ENCODE measurements at places on chromosomes 5 and 9. TPM values are rescaled to one million over a fixed set of nuclear protein-coding genes. Genes with fewer than 3 reads are reported as not detected.

DNA sequence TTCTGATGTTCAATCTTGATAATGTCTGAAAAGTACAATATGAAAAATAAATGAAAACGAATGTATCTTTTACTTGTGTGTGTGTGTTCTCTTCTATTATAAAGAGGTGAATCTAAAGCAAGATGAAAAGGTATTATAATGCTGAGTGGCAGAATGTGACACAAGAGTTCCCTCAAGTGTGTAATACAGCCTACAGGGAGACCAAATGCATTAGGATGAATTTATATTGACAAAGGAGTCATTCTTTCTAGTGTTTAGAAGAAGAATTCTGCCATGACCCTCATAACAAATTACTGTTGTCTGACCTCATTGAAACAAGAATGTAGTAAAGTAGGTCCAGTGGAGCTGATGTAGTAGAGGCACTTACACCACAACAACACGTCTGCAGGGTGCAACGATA is 1119.0 kb upstream of the CDH10 start:
- no peak for DNase-seq

GRCh38 chr9:36772449-36773403 is 200.0 kb downstream of the MELK start:
- no peak for DNase-seq

GRCh38 chr5:135481387-135481786 is 29.2 kb upstream of the TIFAB start:
- no peak for DNase-seq

- no peak for DNase-seq
Measured at GRCh38 chr5:82257247-82257646, 20.9 kb downstream of the RPS23 start.

- DNase-seq, result no peak
Measured at GRCh38 chr9:4328723-4329122, 28.9 kb upstream of the GLIS3 start.

- no peak for DNase-seq
Measured at GRCh38 chr5:160082614-160083500, 36.4 kb downstream of the PWWP2A start.

DNA sequence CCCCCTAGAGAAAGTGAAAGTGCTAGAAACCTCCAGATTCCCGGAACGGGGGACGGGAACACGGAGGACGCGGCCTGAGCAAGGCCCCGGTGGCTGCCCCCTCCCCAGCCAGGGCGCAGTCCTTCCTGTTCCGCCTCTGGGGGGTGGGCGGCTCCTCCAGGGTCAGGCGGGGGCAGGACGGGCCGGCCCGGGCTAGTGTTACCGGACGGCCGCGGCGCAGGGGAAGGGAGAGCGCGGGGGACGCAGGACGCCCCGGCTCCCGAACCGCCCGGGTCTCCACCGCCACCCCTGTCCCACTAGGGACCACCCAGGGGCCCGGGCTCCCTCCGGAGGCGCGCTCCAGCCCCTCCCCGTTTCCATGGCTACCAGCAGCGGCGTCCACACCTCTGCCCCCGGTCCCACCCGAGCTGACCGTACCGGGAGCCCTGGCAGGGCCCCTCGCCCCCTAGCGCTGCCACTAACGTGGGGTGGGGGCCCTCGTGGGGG is 579 bp downstream of the SLC12A7 start:
- no peak for DNase-seq

DNA sequence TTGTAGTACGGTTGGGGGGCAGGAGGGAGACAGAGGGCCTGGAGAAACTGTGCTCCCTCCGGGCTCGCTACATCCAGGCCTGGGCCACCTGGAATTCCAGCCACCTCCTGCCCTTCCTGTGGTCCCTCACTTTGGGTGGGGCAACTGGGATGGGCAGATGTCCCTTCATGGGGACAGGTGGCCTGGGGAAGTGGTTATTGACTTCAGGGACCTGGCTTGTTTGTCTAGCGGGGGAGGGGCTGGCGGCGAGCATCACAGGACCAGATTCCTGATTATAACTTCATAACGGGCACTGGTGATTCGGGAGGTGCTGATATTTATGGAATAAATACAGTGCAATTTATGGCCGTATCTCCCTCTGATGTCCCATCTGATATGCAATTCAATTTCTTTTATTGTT is 20.1 kb upstream of the LAMC3 start:
- no peak for DNase-seq

DNA sequence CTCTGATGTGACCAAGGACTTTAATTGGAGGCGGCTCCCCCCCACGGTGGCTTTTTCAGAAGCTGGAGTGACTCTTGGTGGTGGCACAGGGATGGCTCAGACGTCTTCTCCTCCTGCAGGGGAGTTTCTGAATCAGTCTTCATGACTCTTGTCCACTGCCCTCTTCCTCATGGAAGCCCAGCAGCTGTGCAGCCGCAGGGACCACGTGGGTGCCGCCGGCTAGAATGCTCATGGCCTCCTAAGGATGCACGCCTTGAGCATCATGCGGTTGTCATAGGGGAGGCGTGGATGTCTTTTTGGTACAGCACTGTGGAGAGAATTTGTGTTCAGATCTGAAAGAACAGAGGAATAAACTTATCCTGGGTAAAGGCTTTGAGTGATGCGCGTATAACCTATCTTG is 1.3 kb downstream of the TEX53 start:
- no peak for DNase-seq

- DNase-seq, result no peak
Measured at GRCh38 chr5:74665816-74666215, 19.2 kb upstream of the HEXB start.

- no peak for DNase-seq
Measured at GRCh38 chr9:78502566-78502965, 205.6 kb downstream of the PSAT1 start.

DNA sequence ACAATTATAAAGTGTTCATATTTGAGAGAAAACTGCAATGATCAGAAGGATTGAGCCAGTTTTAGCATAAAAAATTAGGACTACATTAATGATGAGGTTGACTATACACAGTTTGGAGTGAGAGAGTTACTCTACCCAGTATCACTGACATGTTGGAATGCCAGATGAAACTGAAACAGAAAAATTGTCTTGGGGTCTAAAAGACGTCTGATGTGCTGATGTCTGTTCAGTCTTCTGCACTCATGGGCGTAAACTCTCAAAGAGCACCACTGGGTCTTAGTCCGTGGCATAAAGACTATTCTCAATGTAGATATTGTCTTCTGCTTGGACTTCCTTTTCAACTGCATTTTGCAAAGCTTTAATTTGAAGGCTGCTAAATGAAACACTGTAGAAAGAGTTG is 29.5 kb downstream of the HAVCR1 start:
- DNase-seq, result no peak

DNA sequence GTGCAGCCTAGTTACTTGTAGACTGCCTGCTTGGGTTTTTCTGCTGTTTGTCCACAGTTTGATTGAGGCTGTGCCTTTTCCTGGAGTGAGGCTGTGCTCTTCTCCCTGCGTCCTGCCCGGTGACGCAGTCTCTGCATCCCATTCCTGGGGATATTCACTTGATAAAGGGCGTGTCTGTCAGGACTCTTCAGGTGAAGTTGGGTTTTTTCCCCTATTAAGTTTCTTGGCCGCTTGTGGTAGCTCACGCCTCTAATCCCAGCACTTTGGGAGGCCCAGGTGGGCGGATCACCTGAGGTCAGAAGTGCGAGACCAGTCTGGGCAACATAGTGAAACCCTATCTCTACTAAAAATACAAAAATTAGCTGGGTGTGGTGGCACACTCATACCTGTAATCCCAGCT is 50.0 kb upstream of the SUSD3 start:
- no peak for DNase-seq

DNA sequence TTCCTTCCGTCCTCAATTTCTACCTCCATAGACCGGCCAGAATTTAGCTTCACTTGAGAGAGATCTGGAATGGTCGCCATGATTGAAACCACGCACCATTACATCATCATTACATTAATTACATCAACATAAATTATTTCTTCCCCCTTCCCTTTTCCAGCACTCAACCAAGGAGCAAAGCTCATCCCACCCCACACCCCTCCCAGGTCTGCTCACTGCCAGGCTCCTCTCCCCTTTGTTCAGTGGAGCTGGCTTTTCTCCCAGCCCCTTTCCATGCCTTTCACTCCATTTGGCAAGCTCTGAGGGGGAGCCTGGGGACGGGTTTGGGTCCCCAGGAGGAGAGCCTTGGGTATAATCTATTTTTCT is 8.4 kb downstream of the RACK1 start:
- DNase-seq, result no peak

GRCh38 chr5:177087398-177088005 is 787 bp downstream of the FGFR4 start:
- DNase-seq, result no peak

DNA sequence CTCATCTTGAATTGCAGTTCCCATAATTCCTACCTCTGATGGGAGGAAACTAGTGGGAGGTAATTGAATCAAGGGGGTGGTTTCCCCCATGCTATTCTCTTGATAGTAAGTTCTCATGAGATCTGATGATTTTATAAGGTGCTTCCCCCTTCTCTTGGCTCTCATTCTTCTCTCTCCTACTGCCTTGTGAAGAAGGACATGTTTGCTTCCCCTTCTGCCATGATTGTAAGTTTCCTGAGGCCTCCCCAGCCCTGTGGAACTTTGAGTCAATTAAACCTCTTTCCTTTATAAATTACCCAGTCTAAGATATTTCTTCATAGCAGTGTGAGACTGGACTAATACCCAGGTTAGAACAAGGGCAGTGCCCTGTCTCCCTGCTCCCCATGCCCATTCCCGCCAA is 7.5 kb upstream of the TRIO start:
- DNase-seq, result no peak

- no peak for DNase-seq
Measured at GRCh38 chr5:135034236-135034962, 371 bp upstream of the PITX1 start.

DNA sequence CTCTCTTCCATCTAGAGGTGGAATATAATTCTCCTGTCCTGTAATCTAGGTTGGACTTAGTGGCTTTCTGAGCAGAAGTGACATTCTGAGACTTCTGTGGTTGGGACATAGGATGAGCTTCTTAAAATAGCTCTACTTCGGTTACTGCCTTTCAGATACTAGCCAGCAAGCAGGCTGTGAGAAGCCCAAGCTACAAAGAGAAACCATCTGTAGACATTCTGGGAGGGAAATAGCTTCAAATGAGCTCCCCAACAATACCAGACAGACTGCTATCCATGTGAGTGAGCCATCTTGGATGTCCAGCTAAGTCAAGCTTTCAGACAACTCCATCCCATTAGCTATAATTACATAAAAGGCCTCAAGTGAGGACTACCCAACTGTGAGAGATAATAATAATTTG is 568.9 kb downstream of the DMRTA1 start:
- no peak for DNase-seq

DNA sequence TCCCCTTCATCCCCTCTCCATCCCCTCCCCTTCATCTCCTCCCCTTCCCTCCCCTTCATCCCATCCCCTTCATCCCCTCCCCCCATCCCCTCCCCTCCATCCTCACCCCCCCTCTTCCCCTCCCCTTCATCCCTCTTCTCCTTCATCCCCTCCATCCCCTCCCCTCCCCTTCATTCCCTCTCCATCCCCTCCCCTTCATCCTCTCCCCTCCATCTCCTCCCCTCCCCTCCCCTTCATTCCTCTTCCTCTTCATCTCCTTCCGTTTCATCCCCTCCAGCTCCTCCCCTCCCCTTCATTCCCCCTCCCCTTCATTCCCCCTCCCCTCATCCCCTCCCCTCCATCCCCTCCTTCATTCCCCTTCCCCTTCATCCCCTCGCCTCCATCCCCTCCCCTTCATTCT is 40.1 kb downstream of the TARS1 start:
- DNase-seq, result no peak

- DNase-seq, result no peak
Measured at GRCh38 chr5:7827610-7828009, 23.3 kb downstream of the CFAP90 start.

- no peak for DNase-seq
Measured at GRCh38 chr5:41482715-41483114, 27.7 kb downstream of the PLCXD3 start.

DNA sequence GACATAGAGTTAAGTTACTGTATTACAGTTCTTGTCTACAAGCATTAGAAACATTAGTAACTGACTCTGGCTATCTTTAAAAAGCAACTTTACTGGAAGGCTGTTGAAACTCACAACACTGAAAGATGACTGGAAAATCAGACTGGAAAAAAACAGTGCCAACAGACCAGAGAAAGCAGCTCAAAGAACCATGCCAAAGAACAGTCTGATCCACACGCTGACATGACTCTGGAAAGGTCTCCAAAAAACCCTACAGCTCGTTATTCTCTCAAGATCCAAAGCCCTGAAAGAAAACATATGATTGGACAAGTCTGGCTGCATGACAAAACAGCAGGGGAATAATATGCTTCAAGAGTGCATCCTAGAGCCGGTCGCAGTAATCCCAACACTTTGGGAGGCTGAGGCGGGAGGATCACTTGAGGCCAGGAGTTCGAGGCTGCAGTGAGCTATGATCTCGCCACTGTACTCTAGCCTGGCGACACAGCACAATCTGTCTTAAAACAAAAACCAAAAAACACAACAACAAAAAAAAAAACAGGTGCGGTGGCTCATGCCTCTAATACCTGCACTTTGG is 5.6 kb downstream of the GOLPH3 start:
- DNase-seq, result no peak

- DNase-seq, result no peak
Measured at GRCh38 chr5:37601163-37601562, 222.0 kb downstream of the WDR70 start.

DNA sequence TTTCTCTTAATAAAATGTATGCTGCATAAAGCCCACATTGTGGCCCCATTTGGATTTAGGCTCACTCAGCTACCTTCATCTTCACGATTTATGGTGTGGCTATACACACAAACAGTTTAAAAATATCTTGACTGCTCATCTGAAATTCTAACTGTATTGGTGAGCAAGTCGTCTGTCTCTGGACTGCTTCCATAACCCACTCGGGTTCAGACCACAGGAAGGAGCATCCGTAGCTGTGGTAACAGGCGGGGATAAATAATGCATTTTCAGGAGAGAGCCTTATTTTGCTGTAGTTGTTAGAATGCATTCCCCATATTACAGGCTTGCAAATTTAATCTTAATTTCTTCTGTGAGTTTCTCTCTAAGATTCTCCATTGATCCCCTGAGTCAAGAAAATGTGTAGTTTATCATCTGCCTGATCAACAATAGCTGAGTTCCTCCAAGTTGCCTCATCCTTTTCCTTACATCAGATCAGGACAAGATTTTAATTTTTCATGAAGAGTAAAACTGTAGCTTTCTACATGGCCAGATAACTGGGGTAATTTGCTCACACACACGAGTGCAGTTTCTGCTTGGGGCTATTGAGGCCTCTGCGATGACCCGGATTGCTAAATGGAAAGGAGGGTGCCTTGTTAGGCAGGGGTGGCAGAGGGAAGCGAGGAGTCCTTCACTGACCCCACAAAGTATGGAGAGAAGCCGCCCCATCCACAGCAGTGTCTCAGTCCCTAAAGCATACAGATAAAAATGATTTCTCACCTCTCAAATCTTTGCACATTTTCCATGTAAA is 133.9 kb downstream of the FSTL4 start:
- DNase-seq, result peak; percentile 56

- DNase-seq, result no peak
Measured at GRCh38 chr9:38390851-38391250, 1.7 kb upstream of the ALDH1B1 start.

GRCh38 chr5:178516504-178517235 is 73.5 kb downstream of the COL23A1 start:
- DNase-seq, result no peak

Gene LHFPL2
- 11.1 TPM for total RNA-seq

Gene CTSV
- total RNA-seq, result 208 TPM

Gene RANBP6
- total RNA-seq, result 16.5 TPM

Gene ST8SIA4
- 0.72 TPM for total RNA-seq

Gene WDR38
- total RNA-seq, result not detected

Gene LHX3
- 0.42 TPM for total RNA-seq

Gene CDKN2B-AS1
- 0.49 TPM for total RNA-seq

Gene OR1J2
- total RNA-seq, result not detected

Gene EPB41L4B
- total RNA-seq, result 26.8 TPM

Gene SPINK4
- total RNA-seq, result not detected

Measured in lower leg skin (tissue), 4 donors.